ENCODE measurements at places on chromosomes 12 and 14.

GRCh38 chr12:87756111-87756510 is 273.1 kb downstream of the C12orf50 start:
- DNase-seq = no peak

DNA sequence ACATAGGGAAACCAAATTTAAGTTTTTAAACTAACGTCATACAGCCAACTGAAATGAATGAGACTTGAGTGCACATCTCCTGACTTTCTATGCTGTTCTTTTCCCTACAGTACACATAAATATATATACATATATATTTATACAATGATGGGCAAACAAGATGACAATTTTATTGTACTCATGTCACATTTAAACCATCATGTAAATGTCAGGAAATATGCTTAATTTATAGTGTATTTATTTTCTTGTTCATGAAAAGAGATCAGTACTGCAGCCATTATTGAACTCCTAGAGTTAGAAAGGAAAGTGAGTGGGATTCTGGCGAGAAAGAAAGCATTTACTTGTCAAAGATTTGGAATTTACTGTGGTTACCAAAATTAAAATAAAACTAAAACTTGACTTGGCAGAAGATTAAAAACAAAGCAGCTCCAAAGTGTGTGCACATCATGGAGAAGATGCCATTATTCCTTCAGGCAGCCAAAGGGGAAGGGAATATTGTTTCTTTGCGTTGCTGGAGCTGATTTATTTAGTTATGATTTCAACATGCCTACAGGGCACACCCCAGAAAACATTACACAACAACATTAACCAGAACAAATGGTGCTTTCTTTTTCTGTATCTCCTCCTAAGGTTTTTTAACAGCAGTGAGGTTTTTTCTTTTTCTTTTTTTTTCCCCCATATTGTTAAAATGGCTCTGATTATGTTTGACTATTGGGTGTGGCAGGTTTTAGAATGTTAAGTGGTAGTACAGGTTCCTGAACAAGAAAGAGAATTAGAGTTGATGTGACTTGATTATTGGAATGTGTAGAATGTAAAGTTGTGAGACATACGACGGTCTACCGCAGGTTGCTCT is 144.6 kb downstream of the RAD51B start:
- no peak for DNase-seq

DNA sequence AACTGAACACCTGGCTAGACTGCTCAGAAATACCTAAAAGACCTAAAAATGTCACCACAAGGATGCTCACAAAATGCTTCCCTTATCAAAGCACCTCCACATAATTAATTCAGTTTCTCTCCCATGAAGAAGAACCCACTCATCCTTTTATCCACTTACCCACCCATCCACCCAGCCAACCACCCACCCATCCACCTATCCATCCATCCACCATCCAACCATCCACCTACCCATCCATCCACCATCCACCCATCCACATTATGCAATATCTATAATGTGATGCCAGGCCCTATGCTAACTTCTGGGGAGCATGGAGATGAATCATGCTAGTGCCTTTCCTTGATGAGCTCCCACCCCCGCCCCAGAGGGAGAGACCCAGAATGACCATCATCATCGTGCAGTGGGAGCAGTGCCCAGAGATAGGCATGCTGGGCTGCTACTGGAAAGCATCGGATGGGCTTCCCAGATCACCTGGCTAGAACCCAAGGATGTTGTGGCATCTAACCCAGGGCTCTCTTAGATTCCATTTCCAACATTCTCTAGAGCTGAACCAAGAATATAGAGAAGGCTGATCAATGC is 166.6 kb downstream of the TTC7B start:
- DNase-seq = no peak

GRCh38 chr12:53063708-53064612 is 14.1 kb downstream of the TNS2 start:
- no peak for DNase-seq

DNA sequence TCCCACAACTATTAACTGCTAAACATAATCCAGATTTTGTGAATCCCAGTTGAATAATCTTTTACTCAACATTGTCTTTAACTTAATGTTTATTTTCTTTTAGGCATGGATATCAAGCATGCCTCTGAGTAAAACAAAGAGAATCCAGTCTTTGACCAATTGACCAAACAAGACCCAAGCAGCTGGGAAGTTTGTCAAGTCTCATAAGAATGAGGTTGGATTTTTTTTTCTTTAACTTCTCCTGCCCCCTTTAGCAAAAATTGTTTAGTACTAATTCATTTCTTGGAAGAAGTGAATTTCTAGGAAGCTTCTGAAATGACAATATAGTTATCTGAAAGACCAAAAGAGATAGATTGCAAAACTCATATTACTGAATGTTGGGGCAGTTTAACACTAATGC is 89.9 kb downstream of the OTOGL start:
- DNase-seq = no peak

DNA sequence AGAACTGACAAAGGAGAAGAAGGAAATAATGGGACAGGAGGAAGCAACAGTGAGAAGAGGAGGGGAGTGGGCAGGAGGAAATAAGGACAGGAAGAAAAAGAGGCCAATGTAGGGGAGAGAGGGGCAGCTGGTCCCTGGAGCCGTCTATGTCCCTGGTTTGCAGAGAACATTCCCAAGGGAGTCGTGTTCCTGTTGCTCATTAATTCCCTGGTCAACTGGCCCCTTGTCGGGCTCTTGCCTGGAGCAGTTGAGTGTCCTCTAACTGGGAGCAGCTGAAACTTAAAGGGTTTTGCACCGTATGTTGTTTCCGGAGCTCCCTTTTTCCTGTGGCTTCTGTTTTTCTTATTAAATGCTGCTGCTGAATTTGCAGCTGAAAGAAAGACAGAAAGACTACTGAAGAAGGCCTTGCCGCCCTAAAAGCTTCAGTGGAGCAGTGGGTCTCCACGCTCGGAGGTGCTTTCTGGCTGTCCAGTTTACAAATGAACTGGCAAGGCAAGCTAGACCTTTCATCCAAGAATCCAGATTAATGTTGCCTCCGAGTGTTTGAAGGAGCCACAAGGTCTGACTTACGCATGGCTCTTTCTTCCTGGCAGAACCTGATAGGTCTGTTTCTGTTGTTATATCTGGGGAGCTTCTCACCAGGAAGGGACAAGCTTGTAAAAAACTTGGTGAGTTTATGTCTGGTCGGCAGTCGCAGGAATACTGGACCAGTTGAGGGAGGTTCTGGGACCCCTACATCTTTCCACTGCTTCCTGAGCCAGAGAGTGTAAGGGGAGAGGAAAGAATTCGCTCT is 146.2 kb upstream of the RFLNA start:
- DNase-seq = no peak

DNA sequence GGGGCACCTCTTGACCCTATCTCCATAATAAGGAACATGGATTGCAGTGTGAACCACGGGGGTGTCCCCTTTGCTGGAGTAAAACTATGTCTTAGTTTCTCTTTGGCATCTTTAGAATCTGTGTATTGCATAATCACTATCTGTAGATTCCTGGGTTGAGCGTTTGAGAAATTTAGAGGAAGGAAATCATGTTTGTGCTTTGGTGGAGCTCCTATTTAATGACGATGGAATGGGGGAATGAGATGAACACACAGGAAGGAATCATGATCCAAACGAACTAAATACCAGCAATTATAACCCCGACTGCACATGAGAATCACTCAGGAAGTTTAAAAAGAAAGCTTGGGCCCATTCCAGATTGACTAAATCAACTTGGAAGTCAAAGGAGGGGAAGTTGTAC is 1.3 kb upstream of the MYG1 start:
- no peak for DNase-seq

- peak; percentile 90 for DNase-seq
Measured at GRCh38 chr14:21913759-21914158, 240.1 kb upstream of the OR4E1 start.

- peak; percentile 57 for DNase-seq
Measured at GRCh38 chr12:92041742-92042141, 103.9 kb downstream of the BTG1 start.

DNA sequence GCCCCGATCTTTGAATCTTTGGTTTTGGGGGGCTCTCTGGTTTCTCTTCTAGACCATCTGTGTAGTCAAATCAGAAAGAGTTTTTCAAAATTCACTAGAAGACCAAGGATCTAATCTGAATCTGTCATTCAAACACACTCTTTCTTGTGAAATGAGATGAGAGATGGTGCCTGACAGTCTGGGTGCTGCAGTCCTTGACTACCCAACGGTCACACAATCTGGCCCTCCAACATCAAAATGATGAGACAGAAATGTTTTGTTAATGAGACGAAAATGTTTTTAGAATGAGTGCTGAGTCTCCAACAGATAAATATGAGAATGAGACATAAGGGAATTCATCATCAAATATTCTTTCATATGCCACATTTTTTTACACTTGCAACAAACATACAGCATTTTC is 695.7 kb upstream of the USP15 start:
- DNase-seq = no peak

DNA sequence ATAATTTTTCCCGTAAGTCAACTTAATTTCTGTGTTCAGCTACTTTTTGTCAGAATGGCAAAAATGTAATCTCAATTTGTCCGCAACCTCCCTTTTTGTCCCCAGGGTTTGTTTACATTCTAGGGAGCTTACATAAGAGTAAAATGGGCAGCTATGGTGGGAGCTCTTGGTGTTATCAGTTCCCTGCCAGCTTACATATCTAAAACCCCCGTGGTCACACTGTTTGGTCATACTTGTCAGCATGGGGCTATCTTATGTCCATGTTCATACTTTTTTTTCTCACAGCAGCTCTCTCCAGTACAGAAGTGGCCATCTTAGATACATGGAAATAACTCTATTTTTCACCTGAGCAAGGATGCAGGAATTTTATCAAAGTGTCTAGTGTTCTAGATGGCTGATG is 16.7 kb downstream of the SLCO1C1 start:
- no peak for DNase-seq

DNA sequence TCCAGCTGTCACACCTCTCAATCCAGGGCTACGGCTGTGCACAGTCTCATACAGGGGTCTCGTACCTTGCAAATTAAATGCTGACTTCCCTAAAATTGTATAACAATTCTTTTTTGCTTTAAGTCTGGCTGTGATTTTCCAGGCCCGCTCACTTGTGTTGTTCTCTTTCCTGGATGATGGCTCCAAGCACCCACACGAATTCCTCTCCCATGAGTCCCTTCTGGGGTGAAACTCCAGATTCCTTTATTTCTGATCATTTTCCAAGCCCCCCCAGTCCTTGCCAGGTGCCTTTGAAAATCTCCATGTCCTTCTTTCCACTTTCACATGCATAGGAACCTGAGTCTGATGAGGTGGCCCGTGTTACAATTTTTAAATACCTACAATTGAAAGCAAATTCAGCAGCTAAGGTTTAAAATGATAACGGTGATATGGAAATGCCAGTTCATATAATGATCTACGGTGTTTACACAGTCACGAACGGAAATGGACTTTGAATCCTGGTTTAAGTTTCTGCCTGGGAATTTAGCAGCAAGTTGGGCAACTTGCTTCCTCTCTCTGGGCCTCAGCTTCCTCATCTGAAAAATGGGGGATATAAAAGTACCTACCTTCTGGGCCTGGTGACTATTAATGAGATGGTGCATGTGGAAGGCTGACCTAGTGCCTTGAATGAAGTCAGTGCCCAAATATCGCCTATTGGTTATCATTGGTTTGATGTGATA is 85.5 kb downstream of the STAB2 start:
- no peak for DNase-seq

- DNase-seq = no peak
Measured at GRCh38 chr14:92316937-92317336, 6.0 kb upstream of the SLC24A4 start.

DNA sequence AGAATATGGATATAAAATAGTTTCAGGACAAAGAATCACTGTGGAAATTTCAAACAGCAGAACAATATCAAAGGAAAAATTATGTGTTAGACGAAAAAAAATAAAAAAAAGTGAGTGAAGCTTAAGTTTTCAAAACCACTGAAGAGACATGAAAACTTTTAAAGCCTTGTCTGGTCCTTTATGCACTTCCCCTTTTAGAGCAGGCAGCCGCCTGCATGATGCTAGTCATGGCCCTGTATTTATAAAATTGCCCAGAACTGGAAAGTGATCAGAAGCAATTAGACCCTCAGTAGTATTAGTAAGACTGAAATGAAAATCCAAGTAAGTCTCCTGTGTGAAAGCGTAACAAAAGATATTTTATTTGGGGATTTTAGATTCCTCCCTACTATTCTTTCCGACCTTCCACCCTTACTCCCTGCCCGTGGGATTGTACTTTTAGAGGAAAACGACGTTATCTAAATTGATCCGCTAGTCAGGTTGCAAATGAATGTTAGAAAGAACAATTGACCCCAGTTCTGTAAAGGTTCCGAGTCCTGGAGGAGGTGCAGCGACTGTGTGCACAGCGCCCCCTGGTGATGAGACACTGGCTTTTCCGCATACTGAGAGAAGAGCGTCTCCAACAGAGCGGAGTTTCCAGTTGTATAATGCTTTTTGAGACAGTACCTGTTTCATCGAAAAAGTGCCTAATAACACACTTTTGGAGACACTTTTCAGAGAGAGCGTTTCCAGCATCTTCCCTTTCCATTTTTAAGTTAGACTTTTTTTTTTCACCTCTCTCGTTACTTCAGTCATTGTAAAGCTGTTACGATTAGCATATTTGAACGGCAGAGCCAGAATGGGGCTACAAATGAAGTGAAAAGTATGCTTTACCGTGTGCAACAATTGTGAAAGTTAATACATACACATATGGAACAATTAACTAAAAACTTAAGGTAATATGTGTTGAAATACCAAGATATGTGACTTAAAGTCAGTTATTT is 12.4 kb downstream of the MGST1 start:
- DNase-seq = no peak

DNA sequence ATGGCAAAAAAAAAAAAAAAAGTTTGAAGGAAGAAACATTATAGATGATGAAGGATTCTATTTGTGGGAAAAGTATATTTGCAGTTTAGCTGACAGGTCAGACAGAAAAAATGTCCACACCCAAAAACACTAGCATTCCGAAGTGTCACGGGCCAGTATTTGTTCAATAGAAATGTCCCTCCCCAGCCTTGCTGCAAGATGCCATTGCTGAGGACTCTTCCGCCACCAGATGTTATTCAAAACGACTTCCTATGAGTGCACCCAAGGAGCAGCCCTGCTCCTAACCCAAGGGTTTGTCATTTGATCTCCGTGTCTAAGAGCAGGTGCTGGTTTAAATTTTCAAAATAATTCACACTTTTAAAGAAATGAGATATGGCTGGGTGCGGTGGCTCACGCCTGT is 163.1 kb downstream of the GCH1 start:
- DNase-seq = no peak

- peak; percentile 11 for DNase-seq
Measured at GRCh38 chr12:2693244-2693860, 101.4 kb upstream of the FKBP4 start.

- no peak for DNase-seq
Measured at GRCh38 chr14:60807971-60808370, 73.4 kb downstream of the MNAT1 start.

GRCh38 chr14:99073431-99073830 is 198.6 kb downstream of the BCL11B start:
- DNase-seq = no peak

- DNase-seq = no peak
Measured at GRCh38 chr12:130500835-130501330, 163.2 kb downstream of the PIWIL1 start.

DNA sequence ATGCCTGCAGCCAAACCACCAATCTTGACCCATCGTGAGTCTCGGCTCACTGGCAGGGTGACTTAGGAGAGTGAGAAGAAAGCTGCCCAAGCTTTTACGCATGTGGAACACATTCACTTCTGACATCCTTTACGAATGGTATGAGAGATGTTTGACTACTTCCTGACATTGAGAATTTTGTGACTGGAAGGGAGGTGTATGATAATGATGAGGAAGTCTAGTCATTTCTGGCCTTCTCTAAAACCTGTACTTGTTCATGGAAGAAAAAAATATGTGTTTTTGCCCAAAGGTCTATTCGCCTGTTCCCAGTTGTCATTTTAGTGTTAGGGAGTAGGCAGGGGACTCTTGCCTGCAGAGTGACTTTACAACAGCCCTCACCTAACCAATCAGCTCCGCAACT is 227.2 kb upstream of the ATP2B1 start:
- DNase-seq = no peak
